NCI-H2081 treated with DMSO at 0.1 percent for 48 hours (cell line): ENCODE measurements at places on chromosomes 3 and 15.

- no peak for DNase-seq
Measured at GRCh38 chr3:173711619-173712018, 314.1 kb downstream of the NLGN1 start.

DNA sequence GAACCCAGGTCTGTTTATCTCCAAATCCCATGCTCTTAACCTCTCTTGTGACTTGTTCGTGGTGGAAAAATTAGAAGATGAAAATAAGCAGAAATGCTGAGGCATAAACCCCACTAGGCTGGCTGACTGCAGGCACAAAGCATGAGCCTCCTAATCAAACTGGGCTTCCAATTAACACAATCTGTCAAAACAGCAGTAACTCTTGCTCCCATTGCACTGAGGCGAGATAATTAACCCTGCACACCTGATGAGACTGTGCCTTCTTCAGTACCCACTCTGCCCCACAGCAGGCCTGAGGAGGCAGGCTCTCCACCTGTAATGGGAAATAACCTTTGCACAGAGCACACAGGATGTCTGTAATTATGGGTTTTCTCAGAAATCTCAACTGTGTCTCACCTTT lies 284.4 kb upstream of the WNT5A start:
- no peak for DNase-seq

DNA sequence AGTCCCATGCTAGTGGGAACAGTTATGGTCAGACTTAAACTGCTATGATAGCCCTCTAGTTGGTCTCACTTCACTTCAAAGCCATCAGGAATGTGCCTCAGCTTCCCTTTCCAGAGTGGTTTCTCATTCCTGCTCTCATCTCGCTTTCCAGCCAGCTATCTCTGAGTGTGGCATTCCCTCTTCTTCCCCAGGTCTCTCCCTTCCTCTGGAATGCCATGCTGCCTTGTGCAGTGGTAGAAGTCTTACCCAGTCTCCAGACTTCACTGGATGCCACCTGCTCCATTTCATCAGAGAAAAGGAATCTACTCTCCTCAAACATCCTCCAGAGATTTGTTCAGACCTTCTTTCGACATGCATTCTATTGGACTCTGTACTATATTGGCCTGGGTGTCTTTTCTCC lies 83.0 kb downstream of the AGBL1 start:
- DNase-seq, result no peak

DNA sequence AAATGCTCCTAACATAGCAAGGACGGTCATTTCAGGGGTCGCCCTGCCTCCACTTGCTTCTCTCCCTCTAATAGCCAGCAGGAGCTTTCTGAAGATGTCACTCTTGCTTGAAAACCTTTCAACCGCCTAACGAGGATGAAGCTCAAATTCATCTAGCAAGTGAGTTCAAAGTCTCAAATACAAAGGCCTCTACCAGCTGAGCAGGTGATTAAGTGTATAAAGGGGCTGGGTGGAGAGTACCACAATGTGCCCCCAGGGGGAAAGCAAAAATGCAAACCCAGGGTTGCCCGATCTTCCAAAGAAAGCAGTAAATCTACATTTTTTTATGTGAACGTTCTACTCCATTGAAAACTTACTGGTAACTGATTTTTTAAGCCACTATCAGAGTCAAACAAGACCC lies 50.4 kb upstream of the GRIP2 start:
- DNase-seq, result no peak

DNA sequence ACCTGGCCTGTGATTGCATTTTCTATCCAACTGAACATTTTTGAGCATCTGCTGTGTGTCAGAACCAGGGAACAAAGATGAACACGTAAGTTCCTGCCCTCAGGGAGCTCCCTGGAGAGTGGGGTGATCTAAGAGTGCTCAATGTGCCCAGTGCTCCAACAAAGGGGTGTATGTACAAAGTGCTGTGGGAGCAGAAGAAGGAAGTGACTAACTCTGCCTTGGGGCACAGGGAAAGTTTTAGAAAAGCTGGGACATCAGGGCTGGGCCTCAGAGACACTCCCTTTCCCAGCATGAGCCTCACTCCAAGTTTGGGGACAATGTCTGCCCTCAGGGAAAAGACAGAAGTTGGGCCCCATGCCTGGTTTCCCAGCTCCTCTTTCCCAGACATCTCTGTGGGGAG lies 27.6 kb upstream of the BNC1 start:
- DNase-seq, result no peak

- no peak for DNase-seq
Measured at GRCh38 chr3:76410762-76411281, 625.5 kb upstream of the ZNF717 start.

- no peak for DNase-seq
Measured at GRCh38 chr3:154247806-154248415, 76.4 kb downstream of the DHX36 start.

GRCh38 chr3:36149447-36149865 lies 230.8 kb upstream of the STAC start:
- no peak for DNase-seq

- no peak for DNase-seq
Measured at GRCh38 chr15:48384616-48385015, 53.4 kb downstream of the DUT start.

GRCh38 chr3:44647771-44648170 lies 761 bp upstream of the ZNF35 start:
- no peak for DNase-seq

DNA sequence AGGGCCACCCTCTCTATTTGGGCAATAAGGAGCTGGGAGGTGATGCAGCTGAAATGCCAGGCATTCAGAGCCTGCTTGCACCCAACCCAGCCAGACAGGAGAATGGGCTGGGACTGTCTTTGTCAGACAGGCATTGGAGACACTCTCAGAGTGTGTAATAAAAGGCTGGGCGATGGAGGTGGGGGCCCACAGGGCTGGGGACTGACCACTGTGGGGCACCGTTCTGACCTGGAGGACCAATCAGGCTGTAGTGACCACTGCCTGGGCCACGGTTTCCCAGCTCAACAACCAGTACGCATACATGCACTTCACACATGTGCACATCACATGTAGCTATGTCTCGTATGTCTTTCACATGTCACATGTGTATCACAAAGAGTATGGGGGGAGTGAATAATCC lies 5.7 kb upstream of the IGDCC3 start:
- no peak for DNase-seq

DNA sequence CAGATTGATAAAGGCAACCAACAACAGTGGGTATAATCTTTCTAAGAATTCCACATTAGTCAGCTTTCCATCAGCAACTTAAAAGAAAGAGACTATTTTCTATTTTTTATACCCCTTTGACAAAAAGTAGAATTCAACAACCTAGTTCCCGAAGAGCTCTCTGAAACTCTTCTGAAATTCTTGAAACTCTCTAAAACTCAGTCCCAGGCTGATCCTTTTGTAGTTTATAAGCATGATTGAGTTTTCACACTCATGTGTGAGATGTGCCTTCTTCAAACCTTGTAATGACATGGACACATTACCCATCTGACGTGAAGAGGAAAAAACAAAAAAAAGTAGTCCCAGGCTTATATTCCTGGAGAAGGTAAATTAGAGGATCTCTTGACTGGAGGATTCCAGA lies 31.4 kb downstream of the RAF1 start:
- DNase-seq, result no peak

- DNase-seq, result no peak
Measured at GRCh38 chr3:137222736-137223225, 265.0 kb downstream of the IL20RB start.

- DNase-seq, result no peak
Measured at GRCh38 chr3:195148549-195148948, 122.4 kb downstream of the XXYLT1 start.

DNA sequence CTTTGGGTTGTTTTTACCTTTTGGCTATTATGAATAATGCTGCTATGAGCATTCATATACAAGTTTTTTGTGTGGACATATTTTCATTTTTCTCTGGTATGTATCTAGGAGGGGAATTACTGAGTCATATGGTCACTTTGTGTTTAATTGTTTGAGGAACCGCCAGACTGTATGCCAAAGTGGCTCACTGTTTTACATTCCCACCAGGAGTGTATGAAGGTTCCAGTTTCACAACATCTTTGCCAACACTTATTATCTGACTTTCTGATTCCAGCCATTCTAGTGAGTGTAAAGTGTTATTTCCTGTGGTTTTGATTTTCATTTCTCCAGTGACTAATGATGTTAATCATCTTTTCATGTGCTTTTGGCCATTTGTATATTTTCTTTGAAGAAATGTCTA lies 51.8 kb downstream of the CMTM7 start:
- no peak for DNase-seq

DNA sequence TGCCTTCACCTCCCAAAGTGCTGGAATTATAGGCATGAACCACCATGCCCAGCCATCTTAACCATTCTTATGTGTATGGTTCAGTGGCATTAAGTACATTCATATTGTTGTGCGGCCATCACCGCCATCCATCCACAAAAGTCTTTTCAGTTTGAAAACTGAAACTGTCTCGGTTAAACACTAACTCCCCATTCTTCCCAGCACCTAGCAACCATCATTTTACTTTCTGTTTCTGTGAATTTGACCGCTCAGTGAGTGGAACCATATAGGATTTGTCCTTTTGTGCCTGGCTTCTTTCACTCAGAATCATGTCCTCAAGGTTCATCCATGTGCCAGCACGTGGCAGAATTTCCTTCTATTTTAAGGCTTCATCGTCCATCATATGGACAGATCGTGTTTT lies 5.8 kb downstream of the MCM2 start:
- DNase-seq, result no peak

DNA sequence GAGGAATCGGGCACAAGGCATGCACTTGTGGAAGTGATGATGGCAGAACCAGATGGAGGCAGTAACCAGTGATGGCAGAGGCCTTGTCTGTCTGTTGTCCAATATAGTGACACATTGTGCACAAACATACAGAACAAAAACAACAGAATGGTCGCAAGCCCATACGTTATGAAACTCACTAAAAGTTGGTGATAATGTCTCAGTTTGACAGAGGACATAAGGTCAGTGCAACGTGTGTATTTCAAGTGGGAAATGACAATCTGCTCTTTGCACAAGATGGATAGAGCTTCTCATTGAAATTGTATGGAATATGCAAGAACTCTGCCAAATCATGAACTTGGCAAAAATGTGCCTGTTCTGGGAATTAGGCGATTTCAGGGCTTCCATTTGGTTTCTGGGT lies 169.2 kb downstream of the EPHB1 start:
- no peak for DNase-seq

GRCh38 chr15:57462381-57462780 lies 86.1 kb downstream of the CGNL1 start:
- no peak for DNase-seq
